ENCODE measurements at places on chromosomes 7 and 10.

DNA sequence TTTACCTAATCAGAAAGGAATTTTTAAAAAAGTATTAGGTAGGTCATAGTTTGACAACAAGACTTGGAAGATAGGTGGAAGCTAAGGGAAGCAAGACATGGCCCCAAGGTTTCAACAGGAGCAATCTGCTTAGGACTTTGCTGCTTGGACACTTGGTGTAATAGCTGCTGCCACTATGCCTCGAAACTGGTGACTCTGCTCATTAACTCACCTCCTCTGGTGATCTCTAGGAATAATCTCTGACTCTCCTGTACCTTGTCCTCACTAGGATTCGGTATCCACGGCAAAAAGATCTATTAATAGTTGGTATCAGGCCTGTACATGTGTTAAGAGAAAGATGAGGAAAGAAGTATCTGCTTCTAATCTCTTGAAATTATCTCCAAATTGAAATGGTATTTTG, 53.1 kb downstream of the PTEN start:
- DNase-seq, result no peak

DNA sequence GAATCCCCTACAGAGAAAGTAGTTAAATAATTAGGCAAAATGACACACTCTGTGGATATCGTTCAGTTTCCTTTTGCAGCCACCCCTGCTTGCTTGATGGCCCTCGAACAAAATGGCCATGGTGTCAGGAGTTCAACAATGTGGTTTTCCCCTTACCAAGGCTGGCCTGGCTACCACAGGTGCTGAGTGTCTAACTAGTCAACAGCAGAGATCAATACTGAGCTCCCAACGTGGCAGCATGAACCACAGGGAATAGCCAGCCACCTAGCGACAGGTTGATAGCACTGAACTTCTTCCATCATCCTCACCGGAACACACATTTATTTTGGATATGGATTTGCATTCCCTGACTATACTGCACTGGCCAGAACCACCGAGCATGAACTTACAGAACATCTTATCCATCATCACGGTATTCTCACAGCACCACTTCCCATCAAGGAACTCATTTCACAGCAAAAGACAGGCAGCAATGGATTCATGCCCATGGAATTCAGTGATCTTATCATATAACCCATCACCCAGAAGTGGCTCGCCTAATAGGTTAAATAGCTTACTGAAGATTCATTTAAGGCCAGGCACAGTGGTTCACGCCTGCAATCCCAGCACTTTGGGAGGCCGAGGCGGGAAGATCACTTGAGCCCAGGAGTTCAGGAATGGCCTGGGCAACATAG, 6.3 kb downstream of the C10orf67 start:
- DNase-seq, result no peak

- DNase-seq, result no peak
These were observed 74.8 kb upstream of the NEBL start for GRCh38 chr10:20971901-20972300.

- peak; percentile 19 for DNase-seq
These were observed 23.1 kb downstream of the PLPP4 start for GRCh38 chr10:120480065-120480600.

DNA sequence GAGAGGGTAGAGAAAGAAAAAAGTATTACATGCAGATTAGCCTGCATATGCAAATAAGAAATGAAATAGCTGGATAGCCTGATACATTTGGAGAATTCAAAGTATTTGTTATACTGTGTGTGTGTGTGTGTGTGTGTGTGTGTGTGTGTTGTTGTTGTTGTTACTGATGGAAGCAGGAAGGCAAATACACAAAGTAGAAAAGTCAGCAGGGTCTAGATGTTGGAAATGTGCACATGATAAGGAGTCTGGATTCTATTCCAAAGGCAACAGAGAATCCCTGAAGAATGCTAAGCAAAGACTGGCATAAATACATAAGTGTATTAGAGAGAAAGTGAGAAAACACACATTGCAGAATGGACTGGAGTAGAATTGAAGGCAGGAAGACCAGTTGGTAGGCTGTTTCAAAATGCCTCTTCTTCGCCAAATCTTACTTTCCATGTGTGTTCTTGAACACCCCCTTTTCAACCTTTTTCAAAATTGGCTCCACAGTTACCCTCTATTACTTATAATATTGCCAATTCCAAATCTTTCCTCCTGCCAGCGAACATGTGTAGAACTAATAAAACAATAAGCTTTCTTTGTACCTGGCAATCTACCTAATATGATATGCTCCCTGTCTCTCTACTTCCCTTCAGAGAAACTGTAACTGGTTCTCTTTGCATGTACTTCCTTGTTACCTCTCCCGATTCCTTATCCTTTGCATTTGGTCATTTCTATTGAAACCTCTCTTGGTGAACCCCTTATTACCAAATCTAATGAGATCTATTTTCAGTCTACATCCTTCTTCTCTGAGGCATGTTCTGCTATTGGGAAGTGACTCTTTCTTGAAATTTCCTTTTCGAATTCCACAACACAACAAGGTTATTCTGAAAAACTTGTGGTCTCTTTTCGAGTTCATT, 6.2 kb downstream of the CPED1 start:
- DNase-seq, result no peak

GRCh38 chr7:940599-941408, 13.7 kb downstream of the ADAP1 start:
- no peak for DNase-seq

DNA sequence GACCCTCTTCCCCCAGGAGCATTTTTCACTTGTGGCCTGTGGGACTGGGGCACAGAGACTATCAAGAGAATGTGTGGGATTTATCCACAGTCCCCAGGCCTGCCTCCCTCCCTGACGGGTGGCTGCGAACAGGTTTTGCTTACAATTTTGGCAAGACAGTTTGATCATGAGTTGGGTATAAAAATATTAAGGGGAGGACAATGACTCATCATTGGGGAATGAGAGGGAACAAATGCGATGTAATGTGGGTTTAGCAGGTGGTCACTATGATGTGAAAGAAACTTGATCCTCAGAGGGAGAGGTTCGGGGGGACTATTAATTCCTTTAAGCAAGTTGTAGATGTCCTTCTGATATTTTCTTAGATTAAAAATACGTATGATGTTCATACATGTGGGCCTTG, 52.2 kb downstream of the EMX2 start:
- DNase-seq, result no peak

Data from coronary artery (tissue), 2 donors.